ENCODE measurements at places on chromosomes 13 and 19. TPM values are rescaled to one million over a fixed set of nuclear protein-coding genes. Genes with fewer than 3 reads are reported as not detected.

The NLRP11 gene
- polyA plus RNA-seq: not detected

The SPACA4 gene
- 0.23 TPM for polyA plus RNA-seq

The MBD3L3 gene
- not detected for polyA plus RNA-seq

The SHISA7 gene
- polyA plus RNA-seq: 0.15 TPM

The KASH5 gene
- not detected for polyA plus RNA-seq

The CASP14 gene
- not detected for polyA plus RNA-seq

The TINCR gene
- 0.43 TPM for polyA plus RNA-seq

The ZNF540 gene
- 5.1 TPM for polyA plus RNA-seq

The APOC4 gene
- not detected for polyA plus RNA-seq

The CPB2 gene
- polyA plus RNA-seq: 0.35 TPM

The CYP4F8 gene
- polyA plus RNA-seq: 0.04 TPM

The CEACAM16 gene
- polyA plus RNA-seq: not detected

The LIM2 gene
- polyA plus RNA-seq: not detected

The ANGPTL8 gene
- 0.49 TPM for polyA plus RNA-seq

The KLK14 gene
- polyA plus RNA-seq: 0.17 TPM
